ENCODE measurements at places on chromosomes 13 and 19.

- DNase-seq: no peak
Measured at GRCh38 chr19:21094347-21095025, 12.5 kb downstream of the ZNF714 start.

DNA sequence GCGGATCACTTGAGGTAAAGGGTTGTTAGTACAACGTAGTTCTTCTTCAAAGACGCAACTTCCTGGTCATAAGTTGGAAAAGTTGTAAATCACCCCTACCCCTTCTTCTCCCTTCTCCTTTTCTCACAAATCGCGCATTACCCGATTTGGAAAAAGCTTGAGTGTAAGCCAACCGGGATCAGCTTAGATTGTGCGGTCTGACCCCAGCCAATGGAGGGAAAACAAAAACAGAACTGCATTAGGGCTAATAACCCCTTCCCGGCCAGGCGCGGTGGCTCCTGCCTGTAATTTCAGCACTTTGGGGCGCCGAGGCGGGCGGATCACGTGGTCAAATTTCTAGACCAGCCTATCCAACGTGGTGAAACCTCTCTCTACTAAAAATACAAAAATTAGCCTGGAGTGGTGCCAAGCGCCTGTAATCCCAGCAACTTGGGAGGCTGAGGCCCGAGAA, 806 bp downstream of the ZNF90 start:
- no peak for DNase-seq

GRCh38 chr19:33273881-33274662, 28.3 kb downstream of the CEBPA start:
- no peak for DNase-seq

GRCh38 chr19:17834350-17835181, 13.2 kb downstream of the JAK3 start:
- no peak for DNase-seq

GRCh38 chr13:52955472-52955874, 73.1 kb upstream of the OLFM4 start:
- DNase-seq: no peak

DNA sequence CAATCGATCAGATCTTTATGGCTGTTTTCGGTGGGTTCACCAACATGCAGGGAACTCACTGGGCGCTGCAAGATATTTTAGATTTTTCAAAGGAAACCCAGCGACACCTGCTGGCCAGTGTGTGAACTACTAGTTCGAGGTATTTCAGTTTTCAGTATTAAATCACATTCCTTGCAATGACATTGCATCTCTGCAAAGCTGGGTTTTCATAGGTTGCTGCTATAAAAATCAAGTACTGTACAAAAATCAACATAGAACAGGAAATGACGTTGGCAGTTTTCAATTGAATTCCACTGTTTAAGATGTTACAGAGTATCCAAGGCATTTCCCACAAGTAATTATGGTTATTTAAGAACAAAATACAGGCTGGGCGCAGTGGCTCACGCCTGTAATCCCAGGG, 17.6 kb downstream of the LIG1 start:
- peak; percentile 38 for DNase-seq

GRCh38 chr13:76885203-76886004, 801 bp downstream of the KCTD12 start:
- peak; percentile 22 for DNase-seq

DNA sequence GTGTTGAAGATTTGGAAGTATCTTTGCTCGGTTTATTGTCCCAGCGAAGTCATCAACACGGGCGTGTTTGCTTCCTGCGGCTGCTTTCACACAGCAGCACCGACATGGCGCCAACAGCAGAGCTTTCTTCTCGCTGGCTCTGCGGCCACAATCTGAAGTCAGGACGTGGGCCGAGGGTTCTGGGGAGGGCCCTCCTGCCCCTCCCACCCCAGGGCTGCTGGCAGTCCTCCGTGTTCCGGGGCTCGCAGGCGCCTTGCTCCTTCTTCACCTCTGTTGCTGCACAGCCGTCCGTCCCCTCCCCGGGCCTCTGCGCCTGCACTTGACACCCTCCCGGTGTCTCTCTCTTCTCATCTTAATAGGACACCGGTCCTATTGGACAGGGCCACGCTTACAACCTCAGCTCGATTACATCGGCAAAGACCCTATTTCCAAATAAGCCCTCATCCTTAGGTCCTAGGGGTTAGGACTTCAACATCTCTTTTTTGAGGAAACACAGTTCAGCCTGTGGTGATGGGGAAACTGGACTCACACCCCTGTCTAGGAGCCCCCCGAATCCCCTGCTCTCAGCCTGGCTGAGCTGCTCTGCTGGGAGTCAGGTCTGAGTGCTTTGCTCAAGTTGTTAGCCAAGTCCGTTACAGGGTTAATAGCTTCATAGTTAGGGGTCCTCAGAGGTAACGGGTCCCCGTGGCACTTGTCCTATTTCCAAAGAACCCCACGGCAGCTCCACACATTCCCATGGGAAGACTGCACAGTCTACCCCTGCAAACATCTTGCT, 2.7 kb upstream of the TEX29 start:
- DNase-seq: no peak

- no peak for DNase-seq
Measured at GRCh38 chr13:38954291-38954690, 36.3 kb downstream of the STOML3 start.

- no peak for DNase-seq
Measured at GRCh38 chr13:45512098-45512496, 47.4 kb downstream of the COG3 start.

DNA sequence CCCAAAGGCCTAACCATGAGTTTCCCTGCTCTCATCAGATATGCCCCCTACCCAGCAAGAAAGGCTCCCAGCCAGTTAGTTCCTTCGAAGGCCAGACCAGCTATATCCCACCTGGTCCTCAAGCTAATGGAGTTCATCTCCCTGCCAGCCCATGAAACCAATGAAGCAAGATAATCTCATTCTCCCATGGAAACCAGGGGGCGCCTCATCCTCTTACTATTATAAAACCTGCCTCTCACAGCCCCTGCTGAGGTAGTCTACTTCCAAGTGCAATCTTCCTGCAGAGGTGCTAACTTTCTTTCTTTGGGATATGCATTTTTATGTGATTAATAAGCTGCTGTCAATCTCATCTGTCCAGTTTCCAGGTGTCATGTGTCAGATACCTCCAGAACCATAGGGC, 34.0 kb upstream of the ZNF573 start:
- DNase-seq: no peak

DNA sequence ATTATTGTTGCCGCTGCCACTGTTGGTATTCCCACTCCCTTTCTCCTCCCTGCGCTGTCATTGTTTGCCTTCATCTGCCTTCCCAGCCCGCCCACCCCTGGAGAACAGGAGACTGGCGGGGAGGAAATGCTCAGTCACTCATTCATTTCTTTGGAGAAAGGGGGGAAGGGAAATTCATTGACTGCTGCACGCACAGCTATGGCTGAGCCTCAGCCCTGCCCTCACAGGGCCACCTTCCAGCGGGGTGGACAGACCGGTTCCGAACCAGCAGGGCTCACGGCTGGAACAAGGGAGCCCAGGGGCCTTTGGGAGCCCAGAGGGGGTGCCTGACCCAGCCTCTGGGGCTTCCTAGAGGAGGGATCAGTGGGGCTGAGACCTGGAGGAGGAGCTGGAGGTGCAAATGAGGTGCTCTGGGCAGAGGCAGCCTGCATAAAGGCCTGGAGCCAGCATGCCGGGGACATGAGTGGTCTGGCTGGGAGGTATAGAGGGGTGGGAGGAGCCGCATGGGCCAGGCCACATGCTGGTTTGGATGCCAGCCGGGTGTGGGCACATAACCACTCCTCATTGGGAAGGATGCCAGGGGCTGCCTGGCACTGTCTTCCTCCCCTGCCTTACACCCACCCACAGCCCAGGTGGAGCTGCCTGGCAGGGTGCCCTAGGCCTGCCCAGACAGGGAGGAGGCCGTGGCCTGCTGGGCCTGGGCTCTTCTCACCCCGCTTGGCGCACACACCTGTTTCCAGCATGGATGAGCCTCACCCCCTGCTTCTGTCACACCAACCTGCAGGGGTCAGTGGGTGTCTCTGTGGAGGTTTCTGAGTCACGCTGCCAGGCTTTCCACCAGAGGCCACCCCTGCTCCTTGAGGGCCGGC, 26.8 kb downstream of the PPP5C start:
- no peak for DNase-seq

DNA sequence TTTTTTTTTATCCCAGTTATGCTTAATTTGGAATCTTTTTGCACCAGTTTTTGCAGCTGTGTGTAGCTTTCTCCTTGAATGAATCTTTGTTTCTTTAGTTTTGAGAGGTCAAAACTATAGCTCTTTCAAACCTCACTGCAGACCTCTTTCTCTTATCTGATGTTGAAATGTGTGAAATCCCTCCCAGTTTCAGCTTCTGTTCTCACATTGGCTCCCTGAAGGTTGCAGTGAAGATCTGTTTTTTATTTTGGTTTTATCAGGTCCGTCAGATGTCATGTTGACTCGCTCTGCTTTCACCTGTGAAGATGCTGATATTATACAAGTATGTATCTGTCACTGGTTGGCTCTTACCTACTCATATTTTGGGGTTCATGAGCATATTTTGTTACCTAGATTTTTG, 372.0 kb downstream of the RFC3 start:
- no peak for DNase-seq

DNA sequence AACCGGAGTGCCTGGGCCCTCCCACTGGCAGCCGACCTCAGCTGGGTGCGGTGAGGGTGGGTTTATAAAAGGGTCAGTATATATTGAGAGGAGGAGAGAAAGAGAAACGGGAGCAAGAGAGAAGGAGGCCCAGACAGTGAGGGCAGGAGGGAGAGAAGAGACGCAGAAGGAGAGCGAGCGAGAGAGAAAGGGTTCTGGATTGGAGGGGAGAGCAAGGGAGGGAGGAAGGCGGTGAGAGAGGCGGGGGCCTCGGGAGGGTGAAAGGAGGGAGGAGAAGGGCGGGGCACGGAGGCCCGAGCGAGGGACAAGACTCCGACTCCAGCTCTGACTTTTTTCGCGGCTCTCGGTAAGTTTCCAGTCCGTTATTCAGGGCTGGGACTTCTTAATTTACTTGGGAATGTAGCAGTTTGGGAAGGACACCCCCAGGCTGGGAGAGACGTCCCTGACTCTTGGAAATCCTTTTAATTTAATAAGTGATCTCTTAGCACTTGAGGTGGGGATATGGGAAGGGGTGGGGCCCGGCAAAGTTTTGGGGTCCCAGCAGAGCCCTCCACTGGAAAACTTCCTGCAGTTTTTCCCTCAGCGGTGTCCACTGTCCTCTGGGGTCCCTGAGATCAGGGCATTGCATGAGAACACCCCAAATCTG, at the start of gene EMP3:
Gene EMP3, plus strand, starts transcription at position 288 of the 646 bp plus-strand sequence. CDS start 1,293 bp downstream, outside the sequence.
- no peak for DNase-seq

GRCh38 chr19:8469613-8470368, 25.0 kb downstream of the HNRNPM start:
- DNase-seq: no peak

- DNase-seq: no peak
Measured at GRCh38 chr19:12202250-12202649, 39.4 kb downstream of the ZNF136 start.

DNA sequence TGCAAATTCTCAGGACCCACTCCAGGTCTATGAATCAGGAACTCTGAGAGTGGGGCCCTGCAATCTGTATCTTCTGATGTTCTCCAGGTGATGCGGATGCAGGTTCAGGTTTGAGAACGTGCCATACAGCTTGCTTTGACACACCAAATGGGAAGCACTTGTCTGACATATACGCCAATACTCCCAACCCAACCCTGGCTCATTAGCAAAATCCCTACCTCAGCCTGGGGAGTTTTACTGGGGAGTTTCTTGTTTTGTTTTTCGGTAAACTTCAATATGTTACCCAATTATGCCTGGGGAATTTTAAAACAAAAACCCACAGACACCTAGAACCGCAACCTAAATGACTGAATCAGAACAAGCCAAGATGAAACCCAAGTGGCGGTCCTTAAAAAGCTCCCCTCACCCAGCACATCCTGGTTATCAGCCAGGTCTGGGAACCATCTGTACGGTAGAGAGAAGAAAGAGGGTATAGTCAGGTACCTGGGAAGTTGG, 41.2 kb downstream of the ABCC4 start:
- no peak for DNase-seq

- DNase-seq: no peak
Measured at GRCh38 chr13:48210178-48210577, 22.8 kb upstream of the ITM2B start.

GRCh38 chr13:32164622-32165268, 133.2 kb downstream of the FRY start:
- DNase-seq: peak; percentile 15

DNA sequence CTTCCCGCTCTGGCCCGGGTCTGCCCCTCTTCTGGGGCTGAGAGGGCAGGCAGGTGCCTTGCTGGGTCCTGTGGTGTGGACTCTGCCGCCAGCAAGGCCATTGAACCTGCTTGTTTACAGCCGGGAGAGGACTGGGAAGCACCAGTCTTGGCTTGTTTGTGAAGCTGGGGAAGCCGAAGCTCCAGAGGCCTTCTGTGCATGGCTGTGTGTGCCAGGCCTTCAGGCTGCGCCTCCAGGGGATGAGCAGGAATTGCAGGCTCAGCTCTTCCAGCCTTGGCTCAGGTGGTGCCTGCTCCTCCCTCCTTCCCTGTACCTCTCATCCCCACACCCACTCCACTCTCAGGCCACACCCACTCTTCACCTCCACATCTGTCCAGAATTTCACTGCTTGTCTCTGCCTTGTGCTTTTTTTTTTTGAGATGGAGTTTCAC, 17.5 kb downstream of the NDUFB7 start:
- DNase-seq: no peak

GRCh38 chr19:47416643-47416985, 2.7 kb downstream of the MEIS3 start:
- DNase-seq: no peak

DNA sequence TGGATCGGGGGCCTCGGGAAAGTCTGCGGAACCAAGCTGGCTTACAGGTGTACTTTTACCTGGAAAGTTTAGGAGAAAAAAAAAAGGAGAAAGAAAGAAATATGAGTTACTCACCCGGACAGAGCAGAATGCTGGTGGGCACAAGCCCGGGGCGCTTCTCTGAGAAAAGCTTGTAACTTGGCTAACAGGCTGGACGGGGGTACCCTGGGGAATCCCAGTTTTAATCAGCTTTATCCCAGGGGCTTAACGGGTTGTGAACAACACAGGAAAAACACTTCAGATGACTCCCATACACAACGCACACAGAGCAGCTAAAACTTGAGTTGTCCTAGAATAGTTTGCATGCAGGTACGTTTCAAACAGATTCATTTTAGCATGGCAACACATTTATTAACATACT, 37.3 kb downstream of the KLF2 start:
- DNase-seq: no peak

- no peak for DNase-seq
Measured at GRCh38 chr13:88339271-88339741, 668.1 kb downstream of the SLITRK5 start.

GRCh38 chr19:45444318-45445041, 20.8 kb upstream of the ERCC1 start:
- DNase-seq: peak; percentile 76
